ENCODE measurements at places on chromosomes 2 and 18.

DNA sequence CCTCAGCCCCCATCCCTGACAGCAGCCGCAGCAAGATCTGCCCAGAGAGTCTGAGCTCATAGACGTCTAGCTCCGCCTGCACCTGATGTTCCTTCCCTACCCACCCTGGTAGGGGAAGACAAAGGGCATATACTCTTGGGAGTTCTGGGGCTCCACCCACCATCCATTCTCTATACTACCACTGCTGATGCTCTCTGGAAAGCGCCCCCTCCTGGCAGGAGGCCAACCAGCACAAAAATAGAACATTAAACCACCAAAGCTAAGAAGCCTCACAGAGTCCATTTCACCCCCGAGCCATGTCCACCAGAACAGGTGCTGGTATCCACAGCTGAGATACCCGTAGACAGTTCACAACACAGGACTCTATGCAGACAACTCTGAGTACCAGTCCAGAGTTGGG, 662.6 kb upstream of the FAM98A start:
- no peak for DNase-seq

GRCh38 chr2:194304191-194304590, 1352.8 kb upstream of the SLC39A10 start:
- DNase-seq: no peak

DNA sequence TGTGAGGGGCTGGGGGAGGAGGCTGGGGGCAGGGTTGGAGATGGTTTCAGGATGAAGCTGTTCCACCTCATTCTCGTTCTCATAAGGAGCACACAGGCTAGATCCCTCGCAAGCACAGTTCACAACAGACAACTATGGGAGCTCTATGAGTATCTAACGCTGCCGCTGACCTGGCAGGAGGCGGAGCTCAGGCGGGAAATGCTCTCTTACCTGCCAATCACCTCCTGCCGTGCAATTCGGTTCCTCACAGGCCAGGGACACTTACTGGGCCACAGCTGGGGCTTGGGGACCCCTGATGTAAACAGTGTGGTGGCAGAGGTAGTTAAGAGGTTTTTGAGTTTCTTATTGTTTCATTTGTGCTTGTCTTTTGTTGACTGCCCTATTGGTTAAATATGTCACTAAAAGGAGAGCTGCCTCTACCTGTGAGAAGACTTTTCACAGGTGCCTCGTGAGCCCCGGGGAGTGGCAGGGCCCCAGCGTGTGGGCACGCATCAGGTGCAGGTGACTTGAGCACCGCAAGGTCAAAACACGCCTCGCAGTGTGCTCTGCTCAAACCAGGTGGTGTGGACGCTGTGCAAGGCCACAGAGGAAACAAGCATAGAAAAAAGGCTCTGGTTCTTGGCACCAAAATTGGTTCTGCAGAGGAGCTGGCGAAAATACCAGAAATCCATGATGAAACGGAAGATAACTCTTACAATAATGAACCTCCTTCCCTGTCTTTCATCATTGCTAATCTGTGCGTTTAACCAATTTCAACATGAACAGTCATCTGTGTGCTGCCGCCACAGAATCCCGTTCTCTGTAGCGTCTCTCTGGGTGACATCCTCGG, 10.2 kb downstream of the MLPH start:
- DNase-seq: no peak

- DNase-seq: no peak
Observed at GRCh38 chr2:117170897-117171296, 643.6 kb upstream of the DDX18 start.

- no peak for DNase-seq
Observed at GRCh38 chr2:112092286-112093041, 37.4 kb downstream of the TMEM87B start.

GRCh38 chr2:118774458-118775133, 72.9 kb downstream of the EN1 start:
- DNase-seq: peak; percentile 1

- DNase-seq: no peak
Observed at GRCh38 chr18:3452750-3453539, 3.0 kb downstream of the TGIF1 start.

GRCh38 chr2:20722592-20723240, 55.8 kb downstream of the GDF7 start:
- no peak for DNase-seq

DNA sequence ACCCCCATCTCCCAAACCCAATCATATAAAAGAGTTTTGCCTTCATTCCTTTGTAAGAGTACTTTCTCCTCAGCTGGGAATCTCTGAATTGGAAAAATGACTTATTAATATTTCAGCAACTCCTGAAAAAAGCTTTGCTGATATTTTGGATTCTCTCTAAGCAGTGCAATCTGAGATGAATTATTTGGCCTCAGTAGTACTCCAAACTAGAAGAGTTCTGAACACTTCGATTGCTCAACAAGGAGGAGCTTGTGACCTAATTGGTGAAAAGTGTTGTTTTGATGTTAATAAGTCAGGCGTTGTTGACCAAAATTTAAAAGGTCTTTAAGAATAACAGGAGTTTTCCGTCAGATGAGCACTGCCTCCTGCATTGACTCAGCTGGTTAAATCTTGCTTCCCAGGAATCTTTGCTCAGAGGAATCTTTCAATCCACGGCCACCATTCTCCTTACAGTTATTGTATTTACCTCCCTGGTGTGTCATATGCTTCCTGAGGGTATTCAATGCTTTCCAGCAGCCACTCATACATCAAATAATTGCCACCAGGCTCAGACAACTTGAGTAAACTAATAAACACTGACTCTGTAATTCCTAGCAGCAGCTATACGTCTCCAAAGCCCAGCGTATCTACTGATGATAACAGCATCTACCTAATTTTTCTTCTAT, 24.5 kb upstream of the LIPG start:
- no peak for DNase-seq

- DNase-seq: no peak
Observed at GRCh38 chr18:2894841-2895370, 48.1 kb downstream of the EMILIN2 start.

GRCh38 chr18:74252039-74252395, 39.7 kb downstream of the CYB5A start:
- no peak for DNase-seq

DNA sequence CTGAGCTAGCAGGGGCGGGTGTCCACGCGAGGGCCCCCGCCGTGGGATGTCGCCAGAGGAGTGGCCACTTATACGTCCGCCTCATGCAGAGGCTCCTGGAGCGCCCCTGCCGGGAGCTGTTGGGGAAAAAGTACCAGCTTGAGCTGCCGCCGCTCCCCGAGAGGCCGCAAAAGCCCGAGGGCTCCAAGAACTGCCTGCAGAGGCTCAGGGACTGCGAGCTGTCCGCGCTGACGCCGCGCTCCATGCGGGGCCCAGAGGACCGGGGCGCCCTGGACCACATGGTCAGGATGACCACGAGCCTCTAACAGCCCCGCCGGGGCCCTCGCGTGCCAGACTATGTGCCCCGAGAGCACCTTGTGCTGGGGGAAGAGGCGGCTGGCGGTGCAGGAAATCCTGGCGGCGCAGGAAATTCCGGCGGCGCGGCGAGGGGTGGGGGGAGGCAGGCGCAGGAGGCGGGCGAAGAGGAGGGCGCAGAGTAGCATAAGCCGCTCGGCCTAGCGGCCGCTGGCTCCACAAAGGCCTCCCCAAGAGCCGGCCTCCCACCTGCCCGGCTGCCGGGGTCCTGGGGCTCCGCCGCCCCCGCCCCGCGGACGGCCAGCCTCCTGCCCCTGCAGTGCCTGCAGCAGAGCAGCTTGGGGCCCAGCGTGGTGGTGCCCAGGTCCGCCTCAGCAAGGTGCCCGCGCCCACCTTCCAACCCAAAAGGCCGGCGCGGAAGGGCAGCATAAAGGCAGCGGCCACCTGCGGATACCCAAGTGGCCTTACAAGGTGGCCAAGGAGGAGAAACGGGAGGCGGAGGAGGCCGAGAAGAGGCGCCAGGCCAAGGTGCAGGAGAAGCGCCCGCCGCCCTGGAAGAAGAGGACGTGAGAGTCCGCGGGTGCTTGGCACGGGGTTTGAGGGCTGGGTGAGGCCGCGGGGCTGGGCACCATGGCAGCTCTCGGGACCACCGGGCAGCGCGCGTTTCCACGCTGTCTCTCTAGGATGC, 42.1 kb upstream of the TRIM43B start:
- DNase-seq: peak; percentile 38

DNA sequence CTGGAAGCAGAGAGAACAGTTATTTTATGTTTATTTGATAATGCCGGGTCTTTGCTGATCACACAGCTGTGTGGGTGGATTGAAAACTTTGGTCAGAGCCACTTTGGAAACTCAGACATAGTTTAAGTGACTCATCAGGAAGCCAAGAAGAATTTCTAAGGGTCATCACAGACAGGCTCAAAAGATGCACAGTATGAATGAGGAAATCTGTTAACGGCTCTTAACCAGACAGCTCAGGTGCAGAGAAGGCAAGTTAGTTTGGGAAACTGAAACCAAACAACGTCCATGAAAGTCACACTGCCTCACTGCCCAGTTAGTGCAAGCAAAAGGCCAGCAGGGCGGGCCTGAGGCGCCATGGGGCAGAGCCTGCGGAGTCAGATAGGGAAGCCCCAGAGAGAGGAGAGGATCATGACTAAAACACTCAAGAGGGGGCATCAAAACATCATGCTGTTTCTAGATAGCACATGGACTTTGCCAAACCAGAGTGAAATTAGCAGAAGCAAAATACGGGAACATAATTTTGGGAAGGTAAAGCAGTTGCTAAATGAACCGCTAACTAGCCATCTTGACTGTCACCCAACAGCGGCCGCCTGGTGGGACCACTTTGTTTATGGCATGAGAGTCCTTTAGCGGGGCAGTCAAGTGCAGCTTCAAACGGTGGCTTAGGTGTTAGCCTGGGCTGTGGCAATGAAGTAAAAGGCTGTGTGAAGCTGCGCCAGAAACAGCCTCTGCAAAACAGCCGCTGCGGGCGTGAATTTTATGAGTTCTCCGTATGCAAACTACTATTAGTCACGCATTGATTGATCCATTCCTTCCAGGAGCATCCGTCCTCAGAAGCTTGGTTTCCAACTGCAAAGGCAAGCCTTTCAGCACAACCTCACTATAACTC, 101.2 kb downstream of the KCTD18 start:
- no peak for DNase-seq

GRCh38 chr2:149872638-149873150, 285.1 kb upstream of the MMADHC start:
- no peak for DNase-seq

DNA sequence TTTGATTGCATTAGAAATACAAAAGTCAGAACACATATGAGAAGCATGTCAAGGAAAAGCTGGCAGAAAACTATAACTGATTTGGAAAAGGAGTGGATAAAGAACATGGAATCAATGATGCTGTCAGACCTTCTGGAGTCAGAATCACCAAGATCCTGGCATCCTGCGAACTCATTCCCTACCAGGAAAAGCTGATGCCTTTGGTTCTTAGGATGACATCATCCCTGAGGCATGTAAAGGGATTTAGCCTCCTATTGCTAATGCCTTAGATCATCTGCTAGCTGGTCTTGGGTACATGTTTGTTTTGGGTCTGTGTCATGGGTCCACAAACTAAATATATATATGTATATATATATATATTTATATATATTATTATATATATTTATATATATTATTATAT, 680.7 kb downstream of the EPHA4 start:
- no peak for DNase-seq

DNA sequence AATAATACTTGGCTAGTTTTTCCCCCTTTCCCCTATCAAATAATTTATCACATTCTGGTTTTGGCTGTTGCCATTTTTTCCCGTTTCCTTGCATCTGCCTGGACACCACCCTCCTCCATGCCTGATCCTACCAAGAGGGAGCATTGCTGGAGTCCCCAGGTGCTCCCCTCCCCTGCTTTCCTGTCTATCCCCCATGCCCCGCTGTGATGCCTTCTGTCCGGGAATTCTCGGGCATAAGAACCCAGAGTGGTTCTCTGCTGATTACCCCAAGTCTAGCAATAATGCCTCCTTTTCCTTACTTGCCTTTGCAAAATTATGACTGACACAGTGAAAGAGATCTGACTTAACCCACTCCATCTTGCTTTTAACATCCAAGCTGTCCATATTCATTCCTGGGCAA, 248.0 kb upstream of the PXDN start:
- DNase-seq: no peak

DNA sequence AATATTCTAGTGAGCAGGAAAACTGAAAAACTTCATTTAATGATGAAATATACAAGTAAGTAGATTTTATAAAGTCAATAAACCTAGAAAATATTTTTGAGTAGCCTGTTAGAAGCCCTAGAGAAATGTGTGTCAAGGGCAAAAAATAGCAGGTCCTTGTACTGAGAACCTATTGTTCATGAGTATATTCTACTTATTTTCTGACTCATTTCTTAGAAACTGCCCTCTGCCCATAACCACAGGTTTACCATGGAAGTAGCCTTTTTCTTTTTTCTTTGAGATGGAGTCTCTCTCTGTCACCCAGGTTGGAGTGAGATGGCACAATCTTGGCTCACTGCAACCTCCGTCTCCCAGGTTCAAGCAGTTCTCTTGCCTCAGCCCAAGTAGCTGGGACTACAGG, 19.4 kb upstream of the SELENOI start:
- DNase-seq: no peak

DNA sequence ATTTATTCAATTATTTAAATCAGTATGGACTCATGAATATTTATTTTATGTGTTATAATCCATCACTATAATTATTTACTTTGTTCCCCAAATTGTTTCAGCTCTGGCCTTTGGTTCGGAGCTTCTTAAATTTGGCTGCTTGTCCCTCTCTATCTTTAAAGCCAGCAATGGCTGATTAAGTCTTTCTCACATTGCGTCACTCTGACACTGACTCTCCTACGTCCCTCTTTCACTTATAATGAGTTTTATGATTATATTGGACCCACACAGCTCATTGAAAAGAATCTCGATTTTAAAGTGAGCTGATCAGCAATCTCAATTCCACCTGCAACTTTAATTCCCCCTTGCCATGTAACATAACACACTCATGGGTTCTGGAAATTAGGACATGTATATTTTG, 185.2 kb upstream of the SLC39A10 start:
- no peak for DNase-seq

DNA sequence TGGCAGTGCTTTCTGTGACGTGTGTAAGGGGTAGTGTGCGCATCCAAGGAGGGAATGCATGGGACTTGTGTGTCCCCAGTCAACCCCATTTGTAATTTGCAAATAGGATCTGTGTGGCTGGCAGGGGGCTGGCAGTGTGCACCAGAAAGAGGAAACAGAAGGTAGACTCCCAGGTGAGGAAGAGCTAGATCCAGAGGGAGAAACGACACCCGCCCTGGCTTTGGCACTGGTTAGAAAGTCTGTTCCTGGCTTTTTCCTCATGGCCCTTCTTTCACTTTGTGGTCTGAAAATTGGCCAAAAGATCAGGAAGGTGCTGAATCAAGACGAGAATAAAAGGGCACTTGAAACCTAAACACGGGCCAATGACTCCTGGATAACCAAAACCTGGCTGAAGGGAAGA, 33.3 kb downstream of the PRKCE start:
- no peak for DNase-seq

- DNase-seq: no peak
Observed at GRCh38 chr2:40434731-40435271, 17.1 kb downstream of the SLC8A1 start.

DNA sequence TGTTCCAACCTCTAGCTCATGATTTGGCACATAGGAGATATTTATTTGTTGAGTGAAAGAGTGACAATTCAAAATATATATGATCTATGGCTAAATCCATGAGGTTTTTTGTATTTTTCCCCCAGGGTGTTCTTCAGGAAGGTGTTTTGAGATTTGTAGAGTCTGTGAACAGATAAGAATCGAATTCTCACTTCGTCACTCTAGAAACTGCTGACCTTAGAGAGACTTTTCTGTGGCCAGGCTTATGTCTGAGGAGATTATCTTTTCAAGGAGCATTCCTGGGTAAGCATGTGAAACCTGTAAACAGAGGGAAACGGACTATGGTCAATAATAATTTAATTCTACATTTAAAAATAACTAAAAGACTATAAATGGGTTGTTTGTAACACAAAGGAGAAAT, 849 bp upstream of the ITGB6 start:
- no peak for DNase-seq
